SHP77 (cell line): ENCODE measurements at places on chromosomes 6 and 20.

DNA sequence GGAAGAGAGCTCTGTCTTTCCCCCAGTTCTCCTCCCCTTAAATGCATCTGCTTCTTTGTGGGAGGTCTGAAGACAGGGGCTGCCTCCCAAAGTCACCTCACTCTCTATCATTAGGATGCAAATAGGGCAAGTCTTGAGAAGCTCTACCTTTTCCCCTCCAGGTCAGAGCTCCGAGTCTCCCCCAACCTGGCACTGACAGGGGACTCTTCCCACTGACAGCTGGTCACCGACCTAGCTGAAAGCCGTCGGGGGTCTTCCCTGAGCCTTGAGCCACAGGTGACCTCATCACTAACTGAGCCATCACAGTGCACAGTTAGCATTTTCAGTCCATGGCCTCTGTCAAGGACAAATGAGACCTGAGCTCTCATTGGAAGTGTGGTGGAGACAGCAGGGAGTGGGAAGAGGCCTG is 386.7 kb downstream of the HACE1 start:
- no peak for DNase-seq

- no peak for DNase-seq
These were observed 144.7 kb downstream of the TASP1 start for GRCh38 chr20:13494019-13494418.

DNA sequence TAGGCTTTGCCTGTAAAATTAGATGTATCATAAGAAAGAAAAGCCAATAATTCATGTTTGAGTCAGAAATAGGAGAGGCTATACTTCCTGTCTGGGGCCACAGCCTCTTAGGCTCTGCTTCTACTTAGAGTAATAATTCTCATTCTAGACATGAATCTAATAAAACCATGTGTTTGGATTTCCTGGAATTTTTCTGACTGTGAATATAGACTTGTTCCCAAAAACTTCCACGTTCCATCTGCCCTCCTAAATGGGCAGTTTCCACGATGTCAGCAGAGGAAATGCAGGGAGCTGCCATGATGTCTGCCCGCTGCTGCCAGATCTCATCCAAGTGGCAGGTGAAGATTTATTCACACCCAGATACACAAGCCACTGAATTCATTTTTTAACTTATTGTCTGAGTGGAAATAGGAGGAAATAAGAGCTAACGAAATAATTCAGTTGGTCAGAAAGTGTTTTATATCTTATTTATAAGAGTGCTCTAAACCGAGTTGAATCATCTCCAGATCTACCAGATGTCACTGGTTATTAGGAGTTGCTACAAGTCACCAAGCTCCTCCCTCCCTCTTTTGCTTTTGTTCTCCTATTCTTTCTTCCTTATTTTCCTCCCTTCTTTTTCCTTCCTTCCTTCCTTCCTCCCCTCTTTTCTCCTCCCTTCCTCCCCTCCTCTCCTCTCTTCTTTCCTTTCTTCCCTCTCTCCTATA is 69.3 kb downstream of the ALDH8A1 start:
- DNase-seq: no peak

DNA sequence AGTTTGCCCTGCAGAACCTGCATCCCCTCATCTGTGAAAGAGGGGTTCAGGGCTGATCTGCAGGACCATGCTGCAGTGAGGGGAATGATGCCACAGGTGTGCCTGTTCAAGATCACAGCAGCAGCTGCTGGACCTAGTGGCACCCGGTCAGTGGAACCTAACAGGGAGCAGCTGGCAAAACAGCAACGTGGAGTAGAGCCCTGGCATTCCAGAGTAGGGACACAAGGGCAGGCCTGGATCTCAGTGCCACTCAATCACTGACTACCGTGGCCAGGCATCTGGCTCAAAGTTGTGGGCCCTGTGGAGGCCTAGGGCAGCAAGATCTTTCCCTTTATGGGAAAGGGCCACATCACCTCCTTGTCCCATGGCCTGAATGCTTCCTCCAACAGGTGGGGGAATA is 62.2 kb downstream of the INSM1 start:
- DNase-seq: peak; percentile 56

DNA sequence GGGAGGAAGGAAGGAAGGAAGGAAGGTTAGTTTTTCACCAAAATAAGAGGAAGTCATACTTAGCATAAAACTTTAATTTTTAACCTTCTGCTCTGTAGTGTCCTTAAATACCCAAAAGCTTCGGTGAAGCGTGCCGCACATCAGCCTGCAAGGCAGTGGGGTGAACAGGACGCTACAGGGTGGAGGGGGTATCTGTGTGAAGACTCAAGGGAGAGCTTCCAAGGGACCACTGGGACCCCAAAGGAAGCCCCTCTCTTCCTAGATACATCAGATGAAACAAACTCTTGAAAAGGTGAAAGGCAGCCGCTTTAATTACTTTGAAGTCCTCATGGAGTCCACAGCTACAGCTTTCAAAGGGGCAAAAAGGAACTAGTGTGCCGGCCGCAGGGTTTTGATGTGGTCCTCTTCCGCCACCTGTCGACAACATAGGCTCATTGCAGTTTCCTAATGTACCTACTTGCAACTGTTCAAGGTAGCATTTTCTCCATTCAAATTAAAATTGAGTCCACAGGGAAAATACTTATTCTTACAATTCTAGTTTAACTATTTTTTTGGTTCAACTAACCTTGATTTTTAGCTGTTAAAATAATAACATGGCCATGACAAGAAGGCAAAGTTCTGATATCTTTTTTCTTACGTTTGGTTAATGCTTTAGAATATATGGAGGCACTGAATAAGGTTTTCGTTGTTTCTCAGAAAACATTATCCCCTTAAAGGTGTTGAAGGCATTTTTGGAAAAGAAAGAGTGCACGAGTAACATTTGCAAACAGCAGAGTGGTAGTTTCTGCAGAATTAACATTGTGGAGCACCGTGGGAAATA is 135.0 kb upstream of the RIPOR2 start:
- DNase-seq: peak; percentile 58

GRCh38 chr6:121780325-121781321 is 345.2 kb downstream of the GJA1 start:
- no peak for DNase-seq

- DNase-seq: no peak
These were observed 41.1 kb upstream of the HBS1L start for GRCh38 chr6:135095716-135096115.

GRCh38 chr20:19048995-19049501 is 163.4 kb upstream of the SLC24A3 start:
- DNase-seq: no peak

GRCh38 chr6:53615633-53616449 is 49.7 kb downstream of the KLHL31 start:
- DNase-seq: peak; percentile 52

DNA sequence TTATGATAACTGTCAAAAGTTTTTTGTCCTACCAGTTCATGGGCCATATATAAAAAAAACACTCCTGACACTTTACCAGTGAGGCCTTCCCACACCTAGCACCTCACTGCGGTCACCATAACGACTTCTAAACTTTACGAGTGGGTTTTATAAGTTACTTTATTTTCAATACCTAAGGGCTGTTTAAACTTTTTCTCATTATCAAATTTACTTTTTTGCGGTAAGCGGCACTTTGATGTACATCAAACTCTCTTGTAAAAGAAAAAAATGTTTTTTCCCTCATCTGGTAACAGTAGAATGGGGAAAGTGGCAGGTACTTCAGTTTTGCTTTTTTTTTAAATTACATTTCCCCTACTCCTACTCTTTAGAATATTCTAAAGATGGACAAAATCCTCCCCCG is 36.2 kb downstream of the FYN start:
- no peak for DNase-seq

DNA sequence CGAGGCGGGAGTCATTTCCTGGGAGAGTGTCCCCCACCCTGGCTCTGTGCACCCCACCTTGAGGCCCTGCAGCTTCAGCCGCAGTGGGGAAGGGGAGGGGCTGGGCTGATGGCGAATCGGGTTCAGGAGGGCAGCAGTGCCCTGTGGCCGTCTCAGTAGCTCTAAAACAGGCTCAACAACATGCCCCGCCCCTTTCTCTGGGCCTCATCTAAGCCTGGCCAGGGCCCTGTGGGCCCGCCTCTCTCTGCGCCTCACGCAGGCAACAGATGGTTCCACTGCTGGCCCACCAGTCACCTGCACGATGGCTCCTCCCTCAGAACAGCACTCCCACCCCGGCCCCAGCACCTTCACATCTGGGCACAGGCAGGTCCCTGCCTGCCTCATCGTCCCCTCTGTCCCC is 30.2 kb downstream of the CHRNA4 start:
- no peak for DNase-seq

DNA sequence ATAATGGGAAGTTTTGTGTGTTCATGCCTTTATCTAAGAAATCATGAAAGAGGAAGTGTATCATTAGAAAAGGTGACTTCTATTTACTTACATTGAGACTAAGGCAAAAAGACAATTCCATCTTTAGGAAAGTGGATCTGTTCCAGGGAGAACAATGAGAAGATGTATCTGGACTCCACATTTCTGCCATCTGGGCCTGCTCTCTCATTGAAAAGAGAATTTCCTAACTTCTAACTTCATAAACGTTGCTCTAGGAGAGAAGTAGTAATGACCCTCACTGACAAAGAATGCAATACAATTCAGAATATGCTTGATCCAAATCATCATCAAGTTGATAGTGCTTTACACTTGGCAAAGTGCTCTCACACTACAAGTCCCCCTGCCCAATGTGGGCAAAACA is 294.2 kb downstream of the OGFRL1 start:
- DNase-seq: no peak

GRCh38 chr6:158611039-158611438 is 33.5 kb downstream of the DYNLT1 start:
- no peak for DNase-seq

DNA sequence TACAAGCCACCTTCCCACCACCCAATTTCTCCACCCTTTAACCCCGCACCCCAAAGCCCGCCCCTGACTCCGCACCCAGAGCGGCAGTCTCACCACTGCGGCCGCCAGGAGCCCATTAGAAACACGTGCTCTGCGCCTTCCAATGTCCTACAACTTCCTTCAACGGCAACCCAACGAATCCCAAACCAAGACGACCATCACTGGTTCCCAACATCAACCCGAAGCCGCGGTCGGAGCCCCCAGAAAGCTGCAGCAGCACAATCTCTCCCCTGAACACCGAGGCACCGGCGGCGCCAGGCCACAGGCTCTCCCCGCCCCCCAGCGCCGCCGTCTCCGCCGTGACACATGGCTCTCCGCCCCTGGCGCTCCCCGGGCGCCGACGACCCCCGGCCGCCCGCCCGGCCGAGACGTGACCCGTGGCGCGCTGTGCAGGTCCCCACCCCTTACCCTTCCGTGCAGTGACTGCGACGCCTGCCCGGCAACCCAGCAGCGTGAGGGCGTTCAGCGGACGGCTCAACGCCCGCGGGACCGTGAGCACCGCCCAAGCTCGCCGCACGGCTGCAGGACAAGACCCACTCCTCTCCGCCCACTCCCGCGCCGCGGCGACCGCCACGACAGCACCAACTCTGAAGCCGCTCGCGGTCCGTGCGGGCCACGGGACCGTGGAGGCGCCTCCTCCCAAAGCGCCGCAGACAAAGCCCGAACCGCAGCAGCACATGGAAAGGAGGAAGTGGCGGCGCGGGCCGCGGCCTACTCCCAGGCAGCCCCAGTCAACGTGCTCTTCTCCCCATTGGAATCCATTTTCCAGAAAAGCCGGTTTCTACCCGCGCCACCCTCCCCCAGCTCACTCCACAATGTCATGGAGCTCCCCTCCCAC is 551 bp downstream of the SYNCRIP start:
- DNase-seq: peak; percentile 31

DNA sequence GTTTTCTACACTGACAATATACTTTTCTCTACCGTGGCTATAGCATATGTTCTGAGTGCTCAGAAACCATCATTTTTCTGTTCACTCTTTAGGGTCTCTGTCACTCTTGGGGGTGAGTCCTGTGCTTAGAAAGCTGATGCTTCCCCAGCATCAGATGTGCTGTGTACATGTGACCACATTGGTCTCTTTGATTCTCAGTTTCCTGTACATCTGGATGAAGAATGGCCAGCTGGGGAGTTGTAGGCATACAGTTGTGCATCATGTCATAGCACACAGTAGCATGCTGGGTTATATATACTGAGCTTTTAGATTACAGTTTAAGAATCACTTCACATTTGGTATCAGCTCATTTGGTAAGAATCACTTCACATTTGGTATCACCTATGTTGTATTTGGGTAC is 238.6 kb upstream of the PREP start:
- DNase-seq: no peak

- DNase-seq: no peak
These were observed 55.8 kb downstream of the SULF2 start for GRCh38 chr20:47729472-47729871.

DNA sequence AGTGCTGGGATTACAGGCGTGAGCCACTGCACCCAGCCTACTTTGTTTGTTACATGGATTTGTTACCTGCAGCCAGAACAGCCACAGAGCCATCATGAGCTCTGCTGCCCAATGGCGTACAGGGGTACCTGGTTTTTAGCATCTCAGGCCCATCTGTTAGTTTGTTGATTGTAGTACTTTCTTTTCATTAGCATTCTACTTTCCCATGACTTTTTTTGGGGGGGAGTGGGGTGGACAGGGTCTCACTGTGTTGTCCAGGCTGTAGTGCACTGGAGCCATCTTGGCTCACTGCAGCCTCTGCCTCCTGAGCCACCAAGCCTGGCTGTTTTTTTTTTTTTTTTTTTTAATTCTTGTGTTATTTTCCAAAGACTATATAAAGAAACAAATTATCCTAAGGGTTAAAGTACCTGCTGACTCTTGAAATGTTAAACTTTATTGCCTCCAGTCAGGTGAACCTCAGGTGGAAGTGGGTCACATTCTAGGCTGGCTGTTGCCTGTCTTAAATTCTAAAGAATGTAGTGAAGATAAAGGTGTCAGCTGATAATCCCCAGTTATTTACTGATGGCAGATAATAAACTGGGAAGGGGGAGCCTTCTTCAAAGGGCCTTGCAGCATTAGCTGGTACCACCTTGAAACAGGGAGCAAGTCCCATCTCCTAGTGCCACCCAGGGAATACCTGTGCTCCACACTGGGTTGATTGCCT is 15.2 kb downstream of the NEU1 start:
- DNase-seq: no peak

- no peak for DNase-seq
These were observed 13.8 kb upstream of the PTPRA start for GRCh38 chr20:2859330-2860121.

- no peak for DNase-seq
These were observed 201.6 kb upstream of the JARID2 start for GRCh38 chr6:15044146-15044882.

GRCh38 chr6:30792786-30793185 is 48.4 kb upstream of the IER3 start:
- DNase-seq: no peak

DNA sequence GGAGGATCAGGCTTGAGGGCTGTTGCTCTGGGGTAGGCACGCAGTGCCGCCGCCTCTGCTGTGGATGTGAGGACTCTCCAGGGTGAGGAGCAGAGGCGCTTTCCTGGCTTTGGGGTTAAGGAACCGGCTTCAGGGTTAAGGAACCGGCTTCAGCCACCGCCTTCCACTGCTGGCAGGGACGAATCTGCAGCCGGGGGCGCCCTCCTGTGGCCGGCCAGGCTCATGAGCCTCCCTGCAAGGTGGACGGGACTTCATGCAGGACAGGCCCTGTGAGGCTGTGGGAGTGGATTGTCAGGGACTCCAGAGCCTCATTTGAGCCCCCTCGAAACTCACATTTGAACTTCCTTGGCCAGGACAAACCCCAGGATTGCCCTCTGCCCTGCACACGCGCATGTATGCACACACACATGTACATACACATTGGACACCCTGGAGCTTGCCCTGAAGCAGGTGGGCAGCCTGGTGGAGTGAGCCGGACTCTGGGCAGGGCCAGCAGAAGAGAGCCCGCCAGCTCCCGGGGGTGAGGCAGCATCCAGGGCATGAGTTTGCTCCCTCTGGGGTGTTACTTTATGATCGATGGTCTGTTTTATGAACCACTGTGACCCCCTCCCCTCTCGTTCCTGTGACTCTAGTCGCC is 146.9 kb downstream of the PHACTR3 start:
- peak; percentile 39 for DNase-seq

GRCh38 chr6:124747349-124747748 is 214.9 kb upstream of the RNF217 start:
- no peak for DNase-seq
